Gastroesophageal sphincter (tissue), 4 donors: ENCODE measurements at places on chromosomes 4 and X.
A peak's percentile ranks its signal among the peaks of the same experiment; 100 is the strongest.

GRCh38 chr4:115366390-115366789 lies 253.0 kb upstream of the NDST4 start:
- no peak for ATAC-seq

DNA sequence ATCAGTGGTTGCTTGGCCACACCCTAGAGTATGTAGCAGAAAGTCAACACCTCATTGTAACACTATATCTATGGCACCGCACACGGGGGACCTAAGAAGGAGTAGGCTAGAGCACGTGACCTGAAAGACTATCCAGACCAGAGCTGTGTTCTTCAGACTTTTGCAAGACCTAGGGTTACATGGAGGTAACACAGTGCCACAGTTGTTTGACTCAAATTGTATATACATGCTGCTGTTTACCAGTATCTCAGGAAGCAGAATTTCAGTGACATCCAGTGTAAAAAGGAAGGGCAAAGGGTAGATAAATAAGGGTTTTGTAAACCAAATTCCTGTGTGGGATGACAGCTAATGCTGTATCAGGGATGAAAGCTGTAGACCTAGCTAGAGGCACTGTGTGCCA lies 30.2 kb downstream of the PNMA6A start:
- ATAC-seq = no peak

GRCh38 chr4:165631208-165631894 lies 241.7 kb upstream of the TLL1 start:
- ATAC-seq = no peak

GRCh38 chr4:38752372-38752940 lies 30.3 kb downstream of the TLR10 start:
- ATAC-seq = no peak

GRCh38 chr4:175066923-175067627 lies 148.9 kb downstream of the ADAM29 start:
- ATAC-seq = no peak

DNA sequence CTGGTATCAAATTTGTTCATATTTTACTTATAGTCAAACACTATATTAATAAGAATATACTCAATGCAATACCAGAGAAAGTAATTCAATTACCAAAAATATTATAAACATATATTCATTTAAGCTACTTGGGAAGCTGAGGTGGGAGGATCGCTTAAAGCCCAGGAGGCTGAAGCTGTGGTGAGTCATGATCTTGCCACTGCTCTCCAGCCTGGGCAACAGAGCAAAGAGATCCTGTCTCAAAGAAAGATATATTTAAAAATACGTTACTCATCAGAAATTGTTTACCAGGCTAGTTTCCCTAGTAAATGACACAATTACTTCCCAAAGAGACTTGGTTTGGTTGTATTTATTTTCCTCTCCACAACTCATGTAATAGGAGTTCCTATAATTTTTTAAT lies 433.6 kb downstream of the GASK1B start:
- no peak for ATAC-seq

DNA sequence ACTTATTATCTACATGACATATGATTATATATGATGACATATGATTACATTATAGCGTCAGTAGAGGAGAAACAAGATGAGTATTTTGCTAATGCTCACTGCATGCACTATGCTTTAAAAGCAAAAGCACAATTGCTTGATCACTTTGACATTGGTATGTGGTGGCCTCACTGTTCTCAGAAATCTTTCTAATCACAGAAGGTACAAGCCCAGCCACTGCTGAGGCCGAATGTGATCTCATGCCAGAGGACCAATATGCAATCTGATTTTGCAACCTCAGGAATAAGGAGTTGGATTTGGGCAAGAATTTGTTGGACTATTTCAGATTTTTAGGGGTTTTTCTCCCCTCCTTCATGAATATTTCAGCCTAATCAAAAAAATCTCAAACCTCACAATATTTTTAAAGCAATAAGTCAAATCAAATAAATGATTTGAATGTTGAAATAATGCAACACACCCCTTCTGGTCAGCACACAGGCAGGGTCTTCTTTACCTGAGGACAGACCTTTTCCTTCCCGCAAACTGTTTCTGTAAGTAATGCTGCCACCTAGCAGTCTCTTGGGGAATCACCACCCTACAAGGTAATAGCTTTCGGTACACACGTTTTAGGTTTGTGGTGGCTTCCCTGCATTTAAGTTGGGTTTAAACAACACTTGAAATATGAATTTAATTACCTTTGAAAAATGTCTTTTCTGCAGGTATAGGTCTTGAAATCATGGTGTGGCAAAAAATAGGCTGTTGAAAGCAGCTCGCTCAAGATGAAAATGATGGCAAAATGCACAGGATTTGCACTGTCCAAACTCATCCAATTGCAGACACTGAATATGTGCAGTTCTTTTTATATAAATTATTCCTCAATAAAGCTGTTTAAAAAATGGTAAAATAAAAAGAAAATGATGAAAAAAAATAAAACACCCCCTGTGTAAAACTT lies 4.8 kb upstream of the CXCL13 start:
- ATAC-seq = no peak

DNA sequence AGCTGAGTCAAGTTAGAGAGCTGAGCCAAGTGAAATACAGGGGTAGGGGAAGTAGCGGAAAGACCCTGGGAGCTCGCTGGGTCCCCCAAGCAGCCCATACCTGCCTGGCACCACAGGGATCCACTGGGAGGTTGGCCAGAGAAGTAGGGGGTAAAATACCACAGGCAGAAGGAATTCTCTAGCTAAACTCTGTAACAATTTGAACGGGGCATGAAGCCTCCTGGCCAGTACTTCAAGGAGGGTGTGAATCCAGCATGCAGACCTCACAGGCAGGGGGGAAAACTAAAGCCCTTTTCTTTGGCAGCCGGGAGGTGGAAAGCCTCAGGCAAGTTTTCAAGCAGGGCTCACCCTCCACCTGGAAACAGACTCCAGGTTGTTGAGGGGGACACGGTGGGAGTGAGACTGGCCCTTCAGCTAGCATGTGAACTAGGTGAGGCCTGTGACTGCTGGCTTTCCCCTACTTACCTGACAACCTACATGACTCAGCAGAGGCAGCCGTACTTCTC lies 3.7 kb upstream of the UGT2A1 start:
- no peak for ATAC-seq

- no peak for ATAC-seq
Observed at GRCh38 chr4:155026715-155027114, 181.7 kb upstream of the NPY2R start.

GRCh38 chr4:137267024-137267423 lies 265.3 kb downstream of the PCDH18 start:
- peak; percentile 46 for ATAC-seq

- ATAC-seq = no peak
Observed at GRCh38 chrX:109826954-109827708, 94.1 kb upstream of the ACSL4 start.

DNA sequence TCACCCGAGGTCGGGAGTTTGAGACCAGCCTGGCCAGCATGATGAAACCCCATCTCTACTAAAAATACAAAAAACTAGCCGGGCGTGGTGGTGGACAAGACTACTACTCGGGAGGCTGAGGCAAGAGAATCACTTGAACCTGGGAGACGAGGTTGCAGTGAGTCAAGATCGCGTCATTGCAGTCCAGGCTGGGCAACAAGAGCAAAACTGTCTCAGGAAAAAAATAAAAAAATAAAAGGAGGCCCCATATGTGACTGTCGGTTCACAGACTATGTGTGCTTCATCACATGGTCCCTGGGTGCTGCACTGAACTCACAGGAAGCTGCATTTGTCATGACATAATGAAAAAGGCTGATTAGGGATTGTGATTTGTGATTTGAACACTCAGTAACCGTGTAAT lies 6.4 kb downstream of the TRIML1 start:
- ATAC-seq = no peak

GRCh38 chr4:153273751-153274150 lies 69.5 kb downstream of the TRIM2 start:
- no peak for ATAC-seq

DNA sequence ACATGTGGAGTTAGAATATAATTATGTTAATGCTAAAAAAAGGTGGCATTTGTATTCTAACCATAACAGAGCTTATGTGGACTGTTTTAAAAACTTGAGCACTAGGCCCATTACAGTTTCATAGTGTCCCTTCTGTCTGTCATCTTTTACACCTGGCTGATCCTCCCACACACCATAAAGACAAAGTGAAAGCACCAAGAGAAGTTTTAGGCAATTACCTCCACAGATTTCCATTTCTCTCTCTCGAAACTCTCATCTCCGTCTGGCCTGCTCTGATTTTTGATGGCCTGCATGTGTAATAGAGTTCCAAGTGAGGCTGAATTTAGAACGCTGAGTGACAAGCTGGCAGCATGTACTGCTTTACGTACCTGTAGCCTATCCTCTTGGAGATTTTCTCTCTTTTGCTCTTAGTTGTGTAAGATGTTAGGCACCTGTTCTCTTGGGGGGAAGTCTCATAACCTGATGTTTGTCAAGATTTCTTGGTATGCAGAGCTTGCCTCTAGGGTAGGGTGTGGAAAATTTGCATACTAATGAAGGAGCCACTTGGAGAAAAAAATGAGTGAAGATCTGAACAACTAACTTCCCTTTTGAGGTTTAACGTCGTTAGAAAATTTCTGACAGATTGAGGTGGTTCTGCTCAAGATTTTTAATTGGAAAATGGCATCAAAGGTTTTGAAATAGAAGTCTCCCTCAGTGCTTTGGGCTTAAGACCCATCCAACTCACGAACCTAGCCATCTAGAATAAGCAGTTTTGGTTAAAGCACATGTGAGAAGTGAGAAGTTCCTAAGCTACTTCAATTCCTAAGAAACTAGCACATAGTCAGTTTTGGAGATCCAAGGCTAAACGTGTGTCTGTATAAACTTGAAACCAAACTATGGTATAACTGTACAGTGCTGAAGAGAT lies 57.6 kb upstream of the RAP1GDS1 start:
- ATAC-seq = no peak
